Cardiac ventricle fibroblast (primary cell): ENCODE measurements at places on chromosomes 12 and 14. TPM values are rescaled to one million over a fixed set of nuclear protein-coding genes. Genes with fewer than 3 reads are reported as not detected.

Gene GUCY2C
- total RNA-seq = not detected in 2 replicates

Gene ZNF605
- total RNA-seq = 6.9 and 14.0 TPM in 2 replicates

Gene RNASE3
- total RNA-seq = not detected in 2 replicates

Gene TAS2R7
- total RNA-seq = not detected in 2 replicates

Gene DIO2
- total RNA-seq = 5.8 TPM in 2 replicates

Gene CCDC197
- total RNA-seq = not detected in 2 replicates

Gene GPX2
- total RNA-seq = not detected in 2 replicates

Gene PDE3A
- total RNA-seq = 5.9 and 7.4 TPM in 2 replicates

Gene CNTN1
- not detected in 2 replicates for total RNA-seq

Gene RNASE4
- total RNA-seq = 100.0 and 133 TPM in 2 replicates

Gene TSHR
- total RNA-seq = not detected in 2 replicates

Gene SLC41A2
- 50.0 and 68.8 TPM in 2 replicates for total RNA-seq

Gene FICD
- 4.4 and 6.3 TPM in 2 replicates for total RNA-seq

Gene TEX52
- total RNA-seq = not detected in 2 replicates

Gene P2RX7
- total RNA-seq = not detected in 2 replicates

Gene KLRC1
- not detected in 2 replicates for total RNA-seq

Gene IGF1
- total RNA-seq = 0.06 and 1.1 TPM in 2 replicates

Gene CELA1
- total RNA-seq = not detected in 2 replicates

Gene LRP1-AS
- total RNA-seq = not detected in 2 replicates

Gene IAPP
- total RNA-seq = not detected in 2 replicates

Gene CLEC12A
- total RNA-seq = not detected in 2 replicates

Gene AQP5
- 7.6 and 8.0 TPM in 2 replicates for total RNA-seq

Gene PDZRN4
- total RNA-seq = not detected in 2 replicates

Gene KRT83
- not detected in 2 replicates for total RNA-seq

Gene MYF6
- not detected in 2 replicates for total RNA-seq

Gene LTBP2
- 123 and 130 TPM in 2 replicates for total RNA-seq

Gene FAM181A
- total RNA-seq = not detected in 2 replicates

Gene ACRBP
- total RNA-seq = 0.10 and 0.31 TPM in 2 replicates

Gene VWF
- 14.3 and 16.6 TPM in 2 replicates for total RNA-seq

Gene FAM186B
- total RNA-seq = 0.06 and 0.15 TPM in 2 replicates

Gene ARPC3
- total RNA-seq = 414 and 601 TPM in 2 replicates

Gene FOXG1
- total RNA-seq = 0.05 TPM in 1 of 2 replicates, not detected in the other

Gene RPS6KL1
- 4.4 TPM in 1 of 2 replicates, not detected in the other for total RNA-seq

Gene HOXC10
- not detected in 2 replicates for total RNA-seq

Gene RTL1
- total RNA-seq = not detected in 2 replicates

Gene ACOT4
- 0.69 and 0.73 TPM in 2 replicates for total RNA-seq

Gene OVCH1
- total RNA-seq = 0.06 and 0.20 TPM in 2 replicates

Gene ANKRD13A
- 37.6 and 43.7 TPM in 2 replicates for total RNA-seq

Gene BIN2
- total RNA-seq = not detected in 2 replicates

Gene SMAGP
- total RNA-seq = 9.7 and 12.9 TPM in 2 replicates

Gene ABCD2
- not detected in 2 replicates for total RNA-seq

Gene NANOG
- total RNA-seq = not detected in 2 replicates

Gene GPR68
- total RNA-seq = 1.1 TPM in 2 replicates

Gene KLRK1
- not detected in 2 replicates for total RNA-seq

Gene ANKS1B
- 7.8 and 10.9 TPM in 2 replicates for total RNA-seq

Gene MGP
- total RNA-seq = 4,519 and 5,324 TPM in 2 replicates

Gene RND1
- total RNA-seq = 0.39 TPM in 1 of 2 replicates, not detected in the other

Gene CIT
- 3.8 and 7.1 TPM in 2 replicates for total RNA-seq

Gene ARMH4
- 7.1 and 12.8 TPM in 2 replicates for total RNA-seq

Gene RIMBP2
- 0.31 and 0.93 TPM in 2 replicates for total RNA-seq

Gene LBHD2
- total RNA-seq = not detected in 2 replicates

Gene CLEC9A
- total RNA-seq = not detected in 2 replicates

Gene LYZ
- total RNA-seq = 0.31 TPM in 1 of 2 replicates, not detected in the other

Gene HRK
- total RNA-seq = not detected in 2 replicates
